ENCODE measurements at places on chromosomes 6 and 20.

GRCh38 chr6:100300221-100300736, 164.4 kb downstream of the SIM1 start:
- peak; percentile 91 for ATAC-seq

DNA sequence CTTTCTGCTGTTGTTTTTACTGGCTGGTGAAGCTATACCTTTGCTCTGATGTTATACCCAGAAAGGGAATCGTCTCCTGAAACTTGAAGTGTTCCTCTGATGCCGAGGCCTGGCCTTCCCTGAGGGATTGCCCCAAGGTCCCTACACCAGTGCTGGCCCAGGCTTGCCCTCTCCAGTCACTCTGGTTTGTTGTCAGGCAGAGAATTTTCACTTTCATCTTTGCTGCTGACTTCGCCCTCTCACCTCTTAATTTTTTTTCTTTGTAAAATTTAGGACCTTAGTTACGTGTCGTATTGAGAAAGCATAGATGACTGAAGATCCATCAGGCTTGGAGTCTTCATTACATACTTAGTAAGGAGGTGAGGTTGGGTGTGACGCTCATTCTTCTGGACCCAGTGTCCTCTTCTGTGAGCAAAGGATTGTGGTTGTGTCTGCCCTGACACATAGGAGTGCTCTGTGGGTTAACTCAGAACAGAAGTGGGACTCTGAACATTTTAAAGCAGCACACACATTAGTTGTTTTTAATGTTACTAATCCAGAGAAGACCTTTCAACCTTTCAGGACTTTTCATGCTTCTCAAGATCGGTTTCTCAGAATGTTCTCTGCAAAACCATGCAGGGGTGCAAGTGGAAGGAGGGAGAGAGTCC, 45.4 kb downstream of the TULP4 start:
- ATAC-seq, result no peak

GRCh38 chr20:16699293-16699692, 30.5 kb upstream of the SNRPB2 start:
- no peak for ATAC-seq

- no peak for ATAC-seq
These were observed 172.8 kb downstream of the CDH4 start for GRCh38 chr20:61424628-61425420.

DNA sequence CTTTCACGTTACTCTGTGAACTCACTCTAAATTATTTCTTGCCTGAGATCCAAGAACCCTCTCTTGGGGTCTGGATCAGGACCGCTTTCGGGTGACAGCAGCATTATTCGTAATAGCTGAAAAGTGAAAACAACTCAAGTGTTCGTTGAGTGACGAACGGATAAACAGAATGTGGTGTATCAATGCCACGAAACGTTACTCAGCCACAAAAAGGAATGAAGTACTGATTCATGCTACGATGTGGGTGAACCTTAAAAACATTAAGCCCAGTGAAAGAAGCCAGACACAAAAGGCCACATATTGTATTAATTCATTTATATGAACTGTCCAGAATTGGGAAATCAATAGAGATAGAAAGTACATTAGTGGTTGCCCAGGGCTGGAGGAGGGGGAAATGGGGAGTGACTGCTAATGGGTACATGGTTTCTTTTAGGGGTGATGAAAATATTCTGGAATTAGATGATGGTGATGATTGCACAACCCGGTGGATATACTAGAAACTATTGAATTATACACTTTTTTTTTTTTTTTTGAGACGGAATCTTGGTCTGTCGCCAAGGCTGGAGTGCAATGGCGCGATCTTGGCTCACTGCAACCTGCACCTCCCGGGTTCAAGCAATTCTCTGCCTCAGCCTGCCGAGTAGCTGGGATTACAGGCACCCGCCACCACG, 8.4 kb downstream of the PTGIS start:
- no peak for ATAC-seq

DNA sequence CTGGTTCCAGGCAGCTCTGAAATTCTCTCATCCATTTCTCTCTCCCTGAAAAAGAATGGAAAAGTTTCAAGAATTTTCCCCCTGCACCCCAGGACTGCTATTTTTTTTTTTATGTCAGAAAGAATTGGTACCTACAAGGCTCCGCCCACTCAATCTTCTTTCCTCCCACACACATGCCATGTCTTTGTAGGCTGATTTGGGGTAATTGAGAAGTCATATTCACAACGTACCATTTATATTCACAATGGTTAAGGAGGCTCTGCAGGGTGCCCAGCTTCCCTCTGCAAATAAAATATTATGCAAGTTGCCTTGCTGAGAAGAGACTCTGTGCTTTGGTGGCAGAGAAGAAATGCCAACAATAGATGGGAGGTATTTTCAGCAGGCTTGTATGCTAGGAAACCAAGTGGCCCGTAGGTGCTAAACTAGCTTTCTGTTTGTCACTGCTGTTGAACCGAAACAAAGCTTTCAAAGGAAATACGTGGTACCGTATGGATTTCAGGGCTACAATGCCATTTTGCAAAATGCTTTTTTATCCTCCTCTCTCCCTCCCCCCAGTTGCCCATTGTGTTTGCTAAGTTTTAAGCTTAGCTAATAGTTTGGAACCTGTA, 150.0 kb downstream of the PHACTR1 start:
- no peak for ATAC-seq

- ATAC-seq, result no peak
These were observed 646.5 kb upstream of the EPHA7 start for GRCh38 chr6:94065707-94066337.

GRCh38 chr20:57330998-57331397, 1.4 kb downstream of the SPO11 start:
- no peak for ATAC-seq

- ATAC-seq, result no peak
These were observed 68.5 kb upstream of the ZNF184 start for GRCh38 chr6:27541212-27541932.

- no peak for ATAC-seq
These were observed 6.7 kb downstream of the PTGIS start for GRCh38 chr20:49561256-49561655.

GRCh38 chr6:105641504-105641903, 238.6 kb upstream of the PREP start:
- ATAC-seq, result no peak

DNA sequence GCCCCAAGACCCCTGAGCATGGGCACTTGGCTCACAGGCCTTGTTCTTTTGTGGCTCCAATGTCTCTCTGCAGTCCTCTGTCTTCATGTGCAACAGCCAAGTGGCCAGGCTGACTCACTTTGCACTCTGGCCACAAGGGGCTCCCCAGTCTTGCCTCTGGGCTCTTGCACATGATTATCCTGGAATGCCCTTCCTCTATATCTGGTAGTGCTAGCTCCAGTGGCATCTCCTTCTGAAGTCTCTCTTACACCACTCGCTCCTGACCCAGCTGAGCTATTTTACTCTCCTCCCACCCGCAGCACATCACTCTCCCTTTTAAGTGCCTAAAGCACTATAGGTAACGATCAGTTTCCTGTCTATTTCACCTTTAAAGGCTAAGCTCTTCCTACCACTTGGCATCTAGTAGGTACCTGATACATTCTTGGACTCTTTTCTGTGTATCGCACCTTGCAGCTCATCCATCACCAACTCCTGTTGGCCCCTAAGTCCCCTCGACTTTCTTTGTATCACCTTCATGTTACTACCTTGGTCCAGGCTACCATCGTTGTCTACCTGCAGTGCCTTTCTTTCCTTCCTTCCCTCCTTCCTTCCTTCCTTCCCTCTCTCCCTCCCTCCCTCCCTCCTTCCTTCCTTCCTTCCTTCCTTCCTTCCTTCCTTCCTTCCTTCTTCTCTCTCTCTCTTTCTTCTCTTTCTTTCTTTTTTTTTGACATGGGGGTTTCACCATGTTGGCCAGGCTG, 211.9 kb upstream of the RNF24 start:
- ATAC-seq, result peak; percentile 79

- peak; percentile 59 for ATAC-seq
These were observed 154.6 kb downstream of the ZDHHC14 start for GRCh38 chr6:157535340-157536222.

- no peak for ATAC-seq
These were observed 18.1 kb upstream of the SIRPA start for GRCh38 chr20:1876975-1877608.

- ATAC-seq, result peak; percentile 16
These were observed 1.1 kb upstream of the LSM14B start for GRCh38 chr20:62120990-62121775.

DNA sequence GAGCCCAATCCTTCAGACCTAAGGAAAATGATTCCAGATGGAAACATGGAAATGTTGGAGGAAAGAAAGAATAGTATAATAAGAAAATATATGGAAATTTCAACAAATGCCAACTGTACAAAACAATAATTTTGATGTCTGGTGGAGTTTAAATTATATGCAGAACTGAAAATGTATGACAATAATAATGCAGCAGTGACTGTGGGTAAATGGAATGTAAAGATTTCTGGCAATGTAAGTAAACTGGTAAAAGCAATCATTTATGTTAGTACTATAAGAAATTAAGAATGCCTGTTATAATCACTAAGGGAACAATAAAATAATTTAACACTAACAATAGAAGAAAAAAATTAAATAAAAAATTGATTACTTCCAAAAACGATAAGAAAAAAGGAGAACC, 89.0 kb downstream of the EDN1 start:
- no peak for ATAC-seq

DNA sequence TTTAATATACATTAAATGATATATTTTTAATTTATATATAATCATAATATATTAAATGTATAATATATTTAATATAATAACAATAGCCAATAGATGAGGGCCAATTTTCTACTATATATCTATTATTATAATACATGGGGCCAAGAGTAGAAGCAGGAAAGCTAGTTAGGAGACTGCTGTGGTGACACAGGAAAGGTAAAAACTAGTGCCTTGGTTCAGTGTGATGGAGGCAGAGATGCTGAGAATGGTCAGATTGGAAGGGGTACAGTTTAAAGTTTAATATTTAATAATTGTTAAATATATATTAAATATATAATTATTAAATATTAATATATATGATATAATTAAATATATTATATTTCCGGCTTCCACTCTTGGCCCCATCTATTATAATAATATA, 102.9 kb upstream of the RNF217 start:
- no peak for ATAC-seq
